ENCODE measurements at places on chromosomes 13 and 19. TPM values are rescaled to one million over a fixed set of nuclear protein-coding genes. Genes with fewer than 3 reads are reported as not detected.

The CGB2 gene
- 0.19 TPM for total RNA-seq

The TEX101 gene
- not detected for total RNA-seq

The RASGRP4 gene
- not detected for total RNA-seq

The ZNF829 gene
- 1.8 TPM for total RNA-seq

The EPSTI1 gene
- 1.7 TPM for total RNA-seq

The RFPL4AL1 gene
- total RNA-seq = not detected

The CGB7 gene
- total RNA-seq = 0.09 TPM

The SLC5A5 gene
- not detected for total RNA-seq

The CAPS gene
- total RNA-seq = 3.5 TPM

The LENG9 gene
- 9.8 TPM for total RNA-seq

The ATP4B gene
- total RNA-seq = not detected

The ZNF91 gene
- total RNA-seq = 11.7 TPM

The MBD3L3 gene
- total RNA-seq = not detected

The NAPA gene
- 48.9 TPM for total RNA-seq

The UBE2L5 gene
- total RNA-seq = not detected

The BLOC1S3 gene
- total RNA-seq = 3.9 TPM

Data from endothelial cell of coronary artery (primary cell).